ENCODE measurements at places on chromosomes 16 and 17.

DNA sequence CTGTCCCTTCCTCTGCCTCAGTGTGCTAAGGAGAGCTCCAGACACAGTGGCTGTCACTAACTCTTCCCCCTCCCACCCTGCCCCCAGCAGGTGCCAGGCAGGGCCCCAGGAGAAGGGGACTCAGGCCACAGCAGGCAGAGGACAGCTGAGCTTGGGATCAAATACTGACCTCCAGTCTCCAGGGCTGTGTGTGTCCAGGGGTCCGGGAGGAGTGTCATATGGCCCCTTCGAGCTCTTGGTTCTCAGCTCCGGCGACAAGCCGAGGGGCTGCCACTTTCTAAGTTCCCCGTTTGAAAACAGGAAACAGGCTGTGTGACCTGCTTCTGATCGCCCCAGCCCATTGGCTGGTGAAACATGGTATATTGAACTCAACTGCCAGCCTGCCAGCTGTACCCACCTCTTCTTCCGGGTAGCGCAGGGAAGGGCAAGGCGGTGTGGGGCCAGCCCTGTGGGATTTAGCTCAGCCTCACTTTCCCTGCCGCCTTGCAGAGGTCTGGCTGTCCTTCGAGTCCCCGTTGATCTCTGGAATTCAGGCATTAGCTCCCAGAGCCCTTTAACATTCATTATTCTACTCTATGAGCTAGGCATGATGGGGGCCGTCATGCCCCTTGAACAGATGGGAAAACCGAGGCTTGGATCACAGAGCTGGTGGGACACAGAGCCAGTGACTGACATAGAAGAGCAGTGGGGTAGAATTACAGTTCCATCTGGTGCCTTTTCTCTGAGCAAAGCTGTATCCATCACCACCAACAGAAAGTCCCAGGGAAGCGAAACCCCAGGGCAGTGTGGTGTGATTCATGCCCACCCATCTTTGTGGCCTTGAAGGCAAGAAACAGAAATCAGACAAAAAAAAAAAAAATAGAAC, at the start of gene SNX20:
Gene SNX20, minus strand, starts transcription at position 292 of the 865 bp plus-strand sequence. CDS start 3,786 bp downstream, outside the sequence.
- no peak for DNase-seq

GRCh38 chr16:610513-611381, 20.0 kb upstream of the WFIKKN1 start:
- DNase-seq: peak; percentile 70

DNA sequence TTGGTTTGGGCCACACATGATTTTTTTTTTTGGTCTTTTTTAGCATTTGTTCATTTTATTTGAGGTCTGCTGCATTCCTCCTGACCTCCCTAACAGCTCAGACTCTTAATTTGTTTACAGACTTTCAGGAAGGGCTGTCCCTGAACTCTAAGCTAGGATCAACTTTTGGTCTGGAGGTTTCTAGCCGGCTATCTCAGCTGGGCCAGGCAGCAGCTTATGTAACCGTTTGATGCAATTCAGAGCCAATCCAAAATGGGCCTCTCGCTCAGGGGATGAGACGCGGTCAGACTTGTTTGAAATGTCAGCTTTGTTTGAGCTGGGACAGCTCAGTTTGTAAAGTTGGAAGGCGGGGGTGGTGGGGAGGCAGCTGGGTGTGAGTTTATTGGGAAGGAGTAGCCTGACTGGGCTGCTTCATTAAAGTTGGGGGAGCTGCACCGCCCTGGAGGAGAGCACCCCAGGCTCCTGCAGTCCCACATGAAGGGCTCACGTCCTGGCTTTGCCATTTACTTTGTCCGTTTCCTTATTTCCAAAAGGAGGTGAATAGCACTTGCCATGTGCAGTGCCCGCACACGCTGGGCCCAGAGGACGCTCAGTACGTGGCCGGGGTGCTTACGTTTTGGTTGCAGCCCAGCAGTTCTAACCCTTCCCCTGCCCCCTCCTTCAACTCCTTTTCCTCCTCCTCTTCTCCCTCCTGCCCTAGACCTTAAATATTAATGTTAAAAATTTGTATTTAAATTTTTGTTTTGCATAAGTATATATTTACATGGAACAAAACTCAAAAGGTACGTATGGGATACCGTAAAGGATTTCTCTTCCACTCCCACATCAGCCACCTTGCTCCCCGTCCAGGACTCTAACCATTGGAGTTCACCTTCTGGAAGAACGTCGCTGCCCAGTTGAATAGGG, 121.2 kb downstream of the SNX29 start:
- DNase-seq: peak; percentile 4

- DNase-seq: no peak
Measured at GRCh38 chr17:64685705-64686104, 23.6 kb upstream of the SMURF2 start.

DNA sequence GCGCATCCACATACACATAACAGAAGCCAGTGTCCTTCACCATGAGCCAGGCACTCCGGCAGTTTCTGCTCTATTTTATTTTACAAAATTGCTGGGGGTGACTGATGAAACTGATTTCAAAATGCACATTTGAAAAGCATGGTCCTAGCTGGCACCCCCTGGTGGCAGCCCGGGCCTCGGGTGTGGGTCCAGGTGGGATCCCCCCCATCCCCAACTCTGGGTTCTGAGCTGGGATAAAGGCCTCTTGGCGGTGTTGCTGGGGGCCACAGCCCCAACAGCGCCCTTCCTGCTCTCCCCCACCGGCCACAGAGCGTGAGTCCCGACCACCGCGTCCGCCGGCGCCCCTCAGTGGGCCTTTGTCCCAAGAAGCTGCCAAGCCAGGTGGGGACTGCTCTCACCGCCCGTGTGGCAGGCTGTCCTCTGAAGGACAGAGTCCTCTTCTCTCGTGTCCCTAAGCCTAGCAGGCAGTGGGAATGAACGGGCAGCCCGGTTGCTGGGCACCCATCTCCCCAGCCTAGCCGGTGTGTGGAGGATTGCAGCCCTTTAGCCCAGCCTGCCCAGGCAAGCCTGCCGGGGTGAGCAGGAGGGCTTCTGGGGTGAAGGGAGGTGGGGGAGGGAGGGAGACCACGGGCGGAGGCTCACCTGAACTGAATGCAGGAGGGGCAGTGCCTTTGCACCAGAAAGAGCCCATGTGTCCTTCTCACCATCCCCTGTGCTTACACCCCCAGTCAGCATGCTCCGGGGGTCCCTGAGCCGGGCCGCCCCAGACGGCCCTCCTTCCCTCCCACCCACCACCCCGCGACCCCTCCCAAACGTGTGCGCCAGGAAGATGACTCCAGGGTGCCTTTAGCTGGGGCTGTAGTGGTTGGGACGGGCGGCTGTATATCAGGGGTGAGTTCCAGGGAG, 898 bp downstream of the SNAI3 start:
- no peak for DNase-seq

GRCh38 chr16:27225536-27226360, 22.4 kb downstream of the KDM8 start:
- DNase-seq: no peak

- no peak for DNase-seq
Measured at GRCh38 chr16:24769806-24770205, 40.4 kb downstream of the TNRC6A start.

GRCh38 chr16:86122681-86123342, 223.8 kb downstream of the IRF8 start:
- DNase-seq: no peak

- DNase-seq: no peak
Measured at GRCh38 chr16:80051040-80051439, 450.5 kb upstream of the MAF start.

GRCh38 chr17:1385861-1386260, 14.2 kb downstream of the YWHAE start:
- DNase-seq: no peak
